ENCODE measurements at places on chromosomes 7 and 10. TPM values are rescaled to one million over a fixed set of nuclear protein-coding genes. Genes with fewer than 3 reads are reported as not detected.

- H3K27ac ChIP-seq = no peak overlapping the region
- no peaks in the 10 kb centered on the region for H3K4me1 ChIP-seq
- H3K27me3 ChIP-seq = no peaks in the 10 kb centered on the region
- DNase-seq = no peak
- no peaks in the 10 kb centered on the region for H3K36me3 ChIP-seq
Observed at GRCh38 chr7:28996836-28997235, 38.7 kb upstream of the TRIL start.

RPEL1 gene
- not detected for polyA plus RNA-seq

- H3K4me3 ChIP-seq = no peak overlapping the region
- no peaks in the 10 kb centered on the region for H3K27me3 ChIP-seq
- H3K4me1 ChIP-seq = no peaks in the 10 kb centered on the region
- DNase-seq = peak; percentile 7
Observed at GRCh38 chr7:86926732-86927131, 132.7 kb downstream of the ELAPOR2 start.

- H3K36me3 ChIP-seq = no peaks in the 10 kb centered on the region
- peaks cover 3% of the 10 kb centered on the region for H3K27me3 ChIP-seq
- H3K27ac ChIP-seq = no peak overlapping the region
- H3K4me1 ChIP-seq = no peaks in the 10 kb centered on the region
- DNase-seq = no peak
- no peak overlapping the region for H3K4me3 ChIP-seq
Observed at GRCh38 chr7:101428093-101428866, 65.6 kb downstream of the COL26A1 start.

DNA sequence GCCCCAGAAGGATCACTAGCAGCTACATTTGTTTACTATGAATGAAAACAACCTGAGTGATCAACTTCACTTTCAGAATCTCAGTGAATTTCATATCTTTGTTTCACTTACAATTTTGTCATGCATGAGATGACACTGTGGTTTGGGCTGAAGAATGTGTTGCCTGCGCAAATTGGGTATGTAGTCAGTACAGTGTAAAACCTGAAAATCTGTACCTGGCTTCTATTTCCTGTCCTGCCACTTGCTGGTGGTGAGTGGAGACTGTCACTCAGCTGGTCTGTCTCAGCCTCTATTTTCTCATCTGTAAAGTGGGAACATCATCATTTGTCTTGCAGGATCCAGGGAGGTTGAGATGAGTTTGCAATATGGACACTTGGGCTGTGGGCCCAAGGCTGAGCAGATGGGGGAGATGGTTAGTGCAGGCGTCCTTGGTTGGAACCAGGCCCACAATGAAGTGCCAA lies 118.0 kb downstream of the WDFY4 start:
- no peak overlapping the region for H3K27ac ChIP-seq
- no peak for DNase-seq
- H3K4me1 ChIP-seq = peaks cover 47% of the 10 kb centered on the region
- no peak overlapping the region for H3K4me3 ChIP-seq
- H3K27me3 ChIP-seq = no peaks in the 10 kb centered on the region
- H3K36me3 ChIP-seq = no peaks in the 10 kb centered on the region

ITPRID1 gene
- not detected for polyA plus RNA-seq

GRCh38 chr10:13437026-13437555 lies 89.0 kb upstream of the SEPHS1 start:
- no peak overlapping the region for H3K4me3 ChIP-seq
- peaks cover 15% of the 10 kb centered on the region for H3K4me1 ChIP-seq
- DNase-seq = no peak
- H3K27me3 ChIP-seq = peaks cover 13% of the 10 kb centered on the region
